ENCODE measurements at places on chromosomes 16 and 17.

DNA sequence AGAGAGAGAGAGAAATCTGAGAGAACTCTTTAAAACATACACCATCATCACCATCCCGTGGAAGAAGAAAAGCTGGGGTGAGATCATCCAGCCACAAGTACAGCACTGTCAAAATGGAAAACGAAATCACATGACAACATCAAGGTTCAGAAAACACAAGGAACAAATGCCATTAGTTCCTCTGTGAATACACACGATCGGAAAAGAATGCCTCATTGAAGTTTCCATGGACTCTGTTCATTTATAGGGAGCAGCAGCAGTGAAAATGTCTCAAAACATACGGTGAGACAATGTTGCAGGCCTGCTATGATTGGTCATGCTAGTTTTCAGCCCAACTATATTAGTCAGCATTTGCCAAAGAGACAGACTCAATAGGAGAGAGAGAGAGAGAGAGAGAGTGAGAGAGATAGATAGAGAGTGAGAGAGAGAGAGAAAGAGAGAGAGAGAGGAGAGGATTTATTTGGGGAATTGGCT, 4.4 kb downstream of the CFAP97D1 start:
- no peak for DNase-seq

DNA sequence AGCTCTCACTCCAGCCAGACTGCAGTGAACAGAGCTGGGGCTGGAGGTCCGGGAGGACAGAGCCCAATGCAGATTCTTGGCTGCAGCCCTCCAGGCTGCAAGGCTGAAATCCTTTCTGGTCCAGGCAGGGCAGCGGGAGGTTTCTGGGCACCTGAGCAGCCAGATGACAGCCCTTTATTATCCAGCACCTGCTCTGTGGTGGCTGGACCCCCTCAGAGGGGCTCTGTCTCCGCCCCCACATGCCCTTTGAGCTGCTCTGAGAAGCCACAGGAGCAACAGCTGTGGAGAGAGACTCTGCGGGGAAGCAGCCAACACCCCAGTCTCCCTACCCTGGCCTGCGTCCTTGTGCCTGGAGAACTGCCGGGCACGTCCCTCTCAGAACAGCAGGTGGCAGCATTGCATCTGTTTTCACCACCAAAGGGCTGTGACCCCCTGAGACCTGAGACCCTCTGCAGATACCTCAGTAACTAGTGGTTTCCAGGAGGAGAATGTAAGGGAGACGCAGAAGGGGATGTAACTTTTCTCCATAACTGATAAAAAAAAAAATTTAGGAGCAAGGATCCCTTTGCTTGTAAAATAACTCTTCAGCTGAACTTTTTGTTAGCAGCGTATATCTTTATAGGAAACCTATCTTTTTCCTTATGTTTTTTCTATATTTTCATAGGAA, 3.7 kb upstream of the CNP start:
- DNase-seq, result no peak

- DNase-seq, result no peak
Measured at GRCh38 chr17:60832151-60832585, 154.5 kb downstream of the BCAS3 start.

DNA sequence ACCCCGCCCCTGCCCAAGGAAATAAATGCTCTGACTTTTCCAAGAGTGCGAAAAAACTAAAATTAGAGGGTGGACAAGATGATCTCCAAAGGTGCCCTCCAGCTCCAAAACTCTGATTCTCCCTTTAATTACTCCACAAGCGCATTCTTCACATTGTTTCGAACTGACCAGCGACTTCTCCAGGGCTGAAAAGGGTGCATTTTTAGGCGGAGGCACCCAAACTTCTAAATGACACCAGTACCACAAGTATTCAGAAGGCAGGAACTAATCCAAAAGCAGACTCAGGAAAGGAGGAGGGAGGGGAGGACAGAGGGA, 750 bp downstream of the ZFHX3 start:
- DNase-seq, result no peak

- no peak for DNase-seq
Measured at GRCh38 chr17:31392856-31393748, 1.6 kb downstream of the RAB11FIP4 start.

- no peak for DNase-seq
Measured at GRCh38 chr17:74040729-74041128, 162.7 kb upstream of the RPL38 start.

DNA sequence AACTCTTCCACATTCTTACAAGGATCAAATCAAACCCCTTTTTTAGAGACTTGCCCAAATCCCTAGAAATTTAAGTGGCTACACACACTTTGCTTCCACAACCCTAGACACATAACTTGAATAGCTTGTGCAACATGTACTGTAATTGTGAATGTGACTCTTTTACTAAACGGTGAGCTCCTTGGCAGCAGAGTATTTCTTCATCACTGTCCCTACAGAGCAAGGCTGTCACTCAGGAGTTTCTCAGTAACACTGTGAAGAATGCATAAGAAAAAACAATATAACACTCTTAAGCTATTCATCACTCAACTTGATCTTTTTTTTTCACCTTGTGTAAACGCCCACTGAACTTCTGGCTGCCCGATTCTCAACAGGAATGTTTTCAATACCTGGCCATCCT, 53.8 kb upstream of the ADAMTS18 start:
- no peak for DNase-seq

GRCh38 chr16:73126525-73126853, 78.6 kb upstream of the ZFHX3 start:
- DNase-seq, result no peak

DNA sequence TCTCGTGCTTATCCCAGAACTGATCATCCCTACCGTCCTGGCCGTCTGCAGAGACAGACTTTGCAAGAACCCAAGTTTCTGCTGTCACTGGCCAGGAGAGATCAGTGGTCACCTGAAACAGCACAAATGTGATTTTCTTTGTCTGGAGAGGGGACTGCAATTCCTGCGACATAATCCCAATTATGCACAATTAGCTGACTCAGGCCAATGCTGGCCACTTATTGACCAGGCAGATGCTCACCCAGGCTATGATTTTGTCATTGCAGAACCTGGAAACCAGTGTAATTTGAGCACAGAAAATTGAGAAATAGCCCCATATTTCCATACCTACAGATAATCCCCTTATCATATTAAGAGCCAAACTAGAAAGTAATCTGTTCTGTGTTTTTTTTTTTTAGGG, 34.7 kb downstream of the SALL1 start:
- DNase-seq, result no peak

GRCh38 chr17:15658296-15658695, 25.8 kb downstream of the TRIM16 start:
- DNase-seq, result no peak

- no peak for DNase-seq
Measured at GRCh38 chr17:29068818-29069217, 25.9 kb downstream of the PIPOX start.

DNA sequence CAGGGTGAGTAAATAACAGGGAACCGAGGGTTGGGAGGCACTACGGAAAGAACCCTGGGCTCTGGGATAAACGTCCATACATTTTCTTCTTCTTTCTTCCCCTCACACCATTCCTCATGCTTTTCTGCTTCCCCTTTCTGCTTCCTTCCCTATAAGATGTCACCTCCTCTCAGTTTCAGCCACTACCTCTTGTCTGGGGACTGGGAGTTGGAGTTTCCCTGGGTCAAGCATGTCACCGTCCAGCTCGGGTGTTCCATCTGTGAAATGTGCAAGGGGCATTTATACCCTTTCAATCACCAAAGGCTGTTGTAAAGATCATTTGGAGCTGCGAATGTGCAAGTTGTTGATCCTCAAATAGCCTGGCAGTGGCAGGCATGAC, 17.5 kb upstream of the CCL22 start:
- no peak for DNase-seq

DNA sequence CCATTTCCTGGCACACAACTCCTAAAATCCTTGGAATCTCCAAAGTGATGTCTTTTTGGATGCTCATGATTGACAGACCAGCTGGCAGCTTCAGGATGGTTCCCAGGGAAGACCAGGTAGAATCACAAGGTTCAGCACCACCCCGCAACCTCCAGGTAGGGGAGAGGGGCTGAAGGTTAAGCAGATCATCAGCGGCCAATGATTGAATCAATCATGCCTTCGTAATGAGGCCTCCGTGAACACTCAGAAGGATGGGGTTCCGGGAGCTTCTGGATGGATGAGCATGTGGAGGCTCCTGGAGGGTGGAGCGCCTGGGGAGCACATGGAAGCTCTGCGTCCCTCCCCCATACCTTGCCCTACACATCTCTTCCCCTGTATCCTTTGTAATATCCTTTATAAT, 185.9 kb downstream of the SEC14L1 start:
- DNase-seq, result no peak

DNA sequence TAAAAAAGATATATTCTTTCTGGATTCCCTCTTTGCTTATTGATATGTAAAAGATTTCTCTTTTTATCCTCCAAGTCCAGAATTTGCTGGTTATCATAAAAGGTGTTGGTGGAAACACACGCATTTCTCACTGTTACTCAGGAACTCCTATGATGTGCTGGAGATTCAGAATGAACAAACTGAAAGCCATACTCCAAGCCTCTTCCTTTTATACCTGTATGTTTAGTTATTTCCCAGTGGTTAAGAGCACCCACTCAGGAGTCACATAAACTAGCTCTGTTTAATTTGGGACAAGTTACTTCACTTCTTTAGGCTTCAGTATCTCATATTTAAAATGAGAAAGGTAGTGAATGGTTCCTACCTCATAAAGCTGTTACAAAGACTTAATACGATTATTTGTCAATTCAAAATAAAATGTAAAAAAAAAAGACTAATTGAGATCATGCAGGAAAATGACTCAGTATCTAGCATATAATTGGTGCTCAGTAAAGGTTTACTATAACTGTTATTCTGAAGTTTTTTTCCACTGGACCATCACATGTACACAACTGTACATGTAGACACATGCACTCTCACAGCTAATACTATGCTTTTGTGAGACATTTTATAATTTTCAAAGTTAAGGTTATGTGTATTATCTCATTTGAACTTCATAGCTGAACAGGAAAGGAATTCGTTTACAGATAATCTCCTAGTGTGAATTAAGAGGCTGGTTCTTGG, 47.1 kb downstream of the TNRC6C start:
- no peak for DNase-seq

DNA sequence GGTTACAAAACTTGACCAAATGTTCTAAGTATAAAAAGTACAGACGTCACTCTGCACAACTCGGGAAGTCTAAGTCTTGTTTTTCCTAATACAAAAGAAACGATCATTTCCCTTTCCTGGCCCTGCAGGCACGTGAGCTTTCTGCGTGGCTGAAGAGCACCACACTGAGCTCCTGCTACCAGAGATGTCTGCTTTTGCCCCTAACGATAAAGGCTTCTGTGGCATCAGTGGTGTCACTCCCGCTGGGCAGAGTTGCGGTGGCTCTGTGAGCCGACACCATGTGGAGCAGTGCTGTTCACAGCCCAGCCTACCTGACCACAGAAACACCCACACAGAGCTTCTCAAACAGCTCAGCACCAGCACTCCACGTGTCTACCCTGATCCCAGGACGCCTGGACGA, 20.5 kb downstream of the EMC8 start:
- no peak for DNase-seq

GRCh38 chr16:66375451-66375850, 9.0 kb downstream of the CDH5 start:
- no peak for DNase-seq

- no peak for DNase-seq
Measured at GRCh38 chr17:78206298-78206697, 7.8 kb upstream of the BIRC5 start.

- DNase-seq, result no peak
Measured at GRCh38 chr16:61564716-61565115, 471.5 kb downstream of the CDH8 start.

DNA sequence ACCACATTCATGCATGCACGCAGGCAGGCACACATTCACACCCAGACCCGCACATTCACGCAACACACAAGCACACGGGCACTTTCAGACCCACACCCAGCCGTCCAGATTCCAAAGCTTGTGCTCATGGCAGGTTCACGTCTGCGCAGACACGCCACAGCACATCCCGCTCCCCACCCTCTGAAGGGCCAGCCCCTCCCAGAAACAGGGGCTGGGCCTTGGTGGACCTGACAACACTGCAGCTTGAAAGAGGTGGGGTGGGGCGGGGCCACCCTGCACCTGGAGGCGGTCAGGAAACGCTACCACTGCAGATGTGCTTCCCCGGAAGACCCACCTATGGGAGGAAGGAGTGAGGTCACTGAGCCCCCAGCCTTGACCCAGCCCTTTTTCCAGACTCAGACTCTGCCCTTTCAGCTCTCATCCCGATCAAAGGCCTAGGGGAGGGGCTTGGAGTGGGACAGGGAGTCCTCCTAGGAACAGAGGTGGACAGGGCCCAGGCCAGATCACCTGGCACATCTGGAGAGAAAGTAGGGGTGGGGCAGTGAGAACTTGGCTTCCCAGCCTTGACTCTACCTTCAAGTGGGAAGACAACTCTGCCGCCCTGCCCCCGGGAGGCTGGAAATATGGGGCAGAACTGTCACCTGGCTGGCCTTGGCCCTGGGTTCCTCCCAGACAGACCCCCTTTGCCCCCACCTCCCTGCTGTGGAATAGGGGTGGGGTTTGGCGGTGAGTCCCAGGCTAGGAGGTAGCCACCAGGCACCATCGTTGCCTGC, 11.0 kb downstream of the P3H4 start:
- DNase-seq, result no peak

GRCh38 chr17:74526681-74527080, 4.6 kb downstream of the CD300LB start:
- DNase-seq, result no peak

DNA sequence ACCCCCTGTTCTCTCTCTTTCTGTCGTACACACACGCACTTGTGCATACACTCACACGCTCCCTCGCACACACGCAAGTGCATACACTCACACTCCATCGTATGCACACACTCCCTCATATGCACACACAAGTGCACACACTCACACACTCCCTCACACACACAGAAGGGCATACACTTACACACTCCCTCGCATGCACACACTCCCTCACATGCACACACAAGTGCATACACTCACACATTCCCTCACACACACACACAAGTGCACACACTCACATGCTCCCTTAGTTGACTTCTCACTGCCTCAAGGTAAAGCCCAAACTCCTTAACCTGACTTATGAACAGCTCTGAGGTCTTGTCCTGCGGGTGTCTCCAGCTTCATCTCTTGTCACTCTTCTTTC, 78.7 kb downstream of the NOG start:
- DNase-seq, result no peak

DNA sequence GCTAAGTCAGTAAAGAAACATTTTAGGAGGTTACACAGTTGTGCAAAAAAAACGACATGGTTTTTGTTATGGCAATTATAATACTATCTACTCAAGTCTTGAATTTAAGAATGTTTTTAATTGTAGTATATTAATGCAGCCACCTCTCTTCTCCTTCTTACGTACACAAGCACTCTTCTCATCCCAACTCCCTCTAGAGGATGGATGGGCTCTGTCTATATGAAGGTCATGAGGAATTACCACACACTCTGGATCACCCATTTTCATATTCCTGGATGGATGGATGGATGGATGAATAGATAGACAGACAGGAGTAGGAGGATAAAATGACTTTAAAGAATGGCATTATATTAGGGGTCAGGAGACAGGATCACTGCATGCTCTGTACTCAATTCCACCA, 120.0 kb downstream of the PHKB start:
- DNase-seq, result no peak

- DNase-seq, result no peak
Measured at GRCh38 chr17:58432806-58433573, 15.7 kb upstream of the RNF43 start.

GRCh38 chr17:76640550-76641380, 2.8 kb downstream of the ST6GALNAC1 start:
- DNase-seq, result no peak
